Renal cortical epithelial cell (primary cell): ENCODE measurements at places on chromosomes 3 and 15. TPM values are rescaled to one million over a fixed set of nuclear protein-coding genes. Genes with fewer than 3 reads are reported as not detected.

The HYPK gene
- 3.0 and 4.0 TPM in 2 replicates for total RNA-seq

The NR2E3 gene
- total RNA-seq: 0.45 TPM in 1 of 2 replicates, not detected in the other

The LYZL4 gene
- total RNA-seq: not detected in 2 replicates

The SHC4 gene
- total RNA-seq: 0.89 and 7.3 TPM in 2 replicates

The HEXA gene
- total RNA-seq: 48.4 and 64.6 TPM in 2 replicates

The ERICH6 gene
- total RNA-seq: 0.35 TPM in 1 of 2 replicates, not detected in the other

The DNAJB11 gene
- total RNA-seq: 57.9 and 62.9 TPM in 2 replicates

The UTS2B gene
- 0.80 TPM in 1 of 2 replicates, not detected in the other for total RNA-seq

The REC114 gene
- total RNA-seq: not detected in 2 replicates

The PYGO1 gene
- total RNA-seq: 1.4 and 12.4 TPM in 2 replicates

The MCF2L2 gene
- 0.25 and 2.1 TPM in 2 replicates for total RNA-seq

The ZNF774 gene
- 2.4 and 3.9 TPM in 2 replicates for total RNA-seq

The EFCC1 gene
- total RNA-seq: not detected in 2 replicates

The GPX1 gene
- total RNA-seq: 288 and 368 TPM in 2 replicates

The CFAP92 gene
- 0.15 TPM in 1 of 2 replicates, not detected in the other for total RNA-seq

The NKIRAS1 gene
- 9.9 and 17.2 TPM in 2 replicates for total RNA-seq

The ANKRD34C gene
- total RNA-seq: not detected in 2 replicates

The CGNL1 gene
- 6.9 and 57.5 TPM in 2 replicates for total RNA-seq

The LARP6 gene
- 28.3 and 37.0 TPM in 2 replicates for total RNA-seq

The PTX3 gene
- 2.5 and 12.5 TPM in 2 replicates for total RNA-seq

The TGFBR2 gene
- total RNA-seq: 63.4 and 258 TPM in 2 replicates

The CNOT10 gene
- total RNA-seq: 21.7 and 24.3 TPM in 2 replicates

The SOX14 gene
- total RNA-seq: not detected in 2 replicates
